Activated effector memory CD4-positive, alpha-beta T cell treated with anti-CD3 and anti-CD28 coated beads, Interleukin-2, amount 50 U/mL, for 16 hours (primary cell): ENCODE measurements at places on chromosomes 2 and 18.

DNA sequence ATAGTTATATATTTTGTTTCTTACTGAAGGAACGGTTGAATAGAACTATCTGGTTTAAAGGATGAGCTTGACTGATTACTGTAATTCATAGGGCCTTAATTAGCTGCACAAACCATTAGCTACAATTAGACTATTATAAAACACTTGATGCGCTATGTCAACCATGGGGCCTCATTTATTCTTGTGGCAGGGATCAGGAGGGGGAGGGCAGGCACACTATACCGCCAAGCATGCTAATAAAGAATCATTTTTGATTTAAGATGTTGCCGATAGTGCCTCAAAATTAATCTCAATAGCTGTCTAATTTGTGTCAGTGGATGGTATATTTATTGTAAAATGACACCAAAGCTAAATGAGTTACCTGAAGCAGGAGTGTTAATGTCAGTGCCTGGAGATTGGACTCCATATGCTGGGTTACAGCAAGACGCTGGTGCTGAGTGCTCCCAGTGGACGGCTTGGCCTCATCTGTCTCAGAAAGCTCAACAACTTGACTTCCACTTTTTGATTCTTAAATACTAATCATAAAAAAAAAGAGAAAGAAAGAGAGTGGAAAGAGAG is 1007.0 kb upstream of the CELF4 start:
- DNase-seq = no peak

GRCh38 chr2:172282944-172283343 is 144.4 kb upstream of the ITGA6 start:
- no peak for DNase-seq

- DNase-seq = no peak
Observed at GRCh38 chr2:149160701-149161217, 122.3 kb downstream of the LYPD6B start.

DNA sequence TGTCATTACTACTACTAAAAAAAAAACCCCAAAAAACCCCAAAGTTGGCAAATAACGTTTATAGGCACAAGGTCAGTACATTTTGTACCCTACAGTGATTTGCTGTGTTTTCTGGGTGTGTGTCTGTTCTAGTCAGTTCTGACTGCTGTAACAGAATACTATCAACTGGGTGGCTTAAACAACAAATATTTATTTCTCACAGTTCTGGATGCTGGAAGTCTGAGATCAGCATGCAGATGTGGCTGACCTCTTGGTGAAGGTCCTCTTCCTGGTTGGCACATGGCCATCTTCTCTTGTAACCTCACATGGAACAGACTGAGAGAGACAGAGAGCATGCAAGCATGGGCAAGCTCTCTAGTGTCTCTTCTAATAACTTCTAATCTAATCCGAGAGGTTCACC is 103.1 kb downstream of the CERS6 start:
- no peak for DNase-seq

- no peak for DNase-seq
Observed at GRCh38 chr2:138324068-138324771, 177.3 kb upstream of the SPOPL start.

- DNase-seq = peak; percentile 27
Observed at GRCh38 chr2:71612581-71613402, 159.4 kb downstream of the DYSF start.
